Stimulated activated CD8-positive, alpha-beta memory T cell treated with anti-CD3 and anti-CD28 coated beads, Interleukin-12 subunit alpha, Interleukin-12 subunit beta, amount 100 ng/mL, for 4 hours (primary cell): ENCODE measurements at places on chromosomes 11 and 22.
A peak's percentile ranks its signal among the peaks of the same experiment; 100 is the strongest.

- DNase-seq: no peak
Measured at GRCh38 chr11:134752526-134752925, 340.5 kb upstream of the B3GAT1 start.

GRCh38 chr11:17593466-17594245 is 46.6 kb downstream of the OTOG start:
- DNase-seq: no peak

DNA sequence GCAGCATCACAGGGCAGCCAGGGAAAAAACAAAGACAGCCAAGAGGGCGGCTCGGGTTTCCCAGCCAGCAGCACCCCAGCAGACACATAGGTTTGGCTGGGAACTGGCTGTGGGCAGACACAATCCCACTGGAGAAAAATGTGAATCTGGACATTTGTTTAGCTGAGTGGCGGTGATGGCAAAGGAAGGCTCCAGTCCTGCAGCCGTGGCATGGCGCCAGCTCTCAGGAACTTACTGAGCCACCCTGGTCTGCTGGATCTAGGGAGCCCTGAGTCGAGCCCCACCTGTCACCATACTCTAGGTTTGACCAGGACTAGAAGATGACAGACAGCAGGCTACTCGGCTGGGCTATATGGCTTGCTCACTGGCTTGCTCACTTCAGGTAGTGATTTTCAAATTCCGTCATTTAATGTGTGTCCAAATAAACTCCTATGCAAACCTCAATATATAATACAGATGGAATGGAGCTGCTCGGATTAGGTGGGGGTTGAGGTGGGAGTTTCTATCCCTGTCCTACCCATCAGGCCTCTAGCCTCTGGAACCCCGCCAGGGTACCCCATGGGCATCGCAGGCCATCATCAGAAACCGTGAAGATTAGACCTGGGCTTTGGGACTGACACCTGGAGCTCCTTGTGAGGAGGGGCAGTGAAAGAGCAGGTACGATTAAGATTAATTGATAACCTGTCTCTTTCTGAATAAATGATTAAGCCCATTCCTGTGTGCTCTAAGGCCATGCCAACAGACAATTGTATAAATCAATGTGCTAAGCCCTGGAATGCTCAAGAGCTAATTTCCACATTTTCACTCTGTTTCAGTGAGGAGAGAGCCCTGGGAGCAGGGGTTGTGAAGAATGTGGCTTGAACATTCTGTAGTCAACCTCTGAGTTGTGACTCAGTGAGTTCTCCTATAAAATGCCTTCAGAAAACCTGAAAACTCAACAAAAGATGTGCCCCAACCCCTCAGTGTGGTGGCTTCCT is 42.5 kb downstream of the GALNT18 start:
- DNase-seq: no peak

DNA sequence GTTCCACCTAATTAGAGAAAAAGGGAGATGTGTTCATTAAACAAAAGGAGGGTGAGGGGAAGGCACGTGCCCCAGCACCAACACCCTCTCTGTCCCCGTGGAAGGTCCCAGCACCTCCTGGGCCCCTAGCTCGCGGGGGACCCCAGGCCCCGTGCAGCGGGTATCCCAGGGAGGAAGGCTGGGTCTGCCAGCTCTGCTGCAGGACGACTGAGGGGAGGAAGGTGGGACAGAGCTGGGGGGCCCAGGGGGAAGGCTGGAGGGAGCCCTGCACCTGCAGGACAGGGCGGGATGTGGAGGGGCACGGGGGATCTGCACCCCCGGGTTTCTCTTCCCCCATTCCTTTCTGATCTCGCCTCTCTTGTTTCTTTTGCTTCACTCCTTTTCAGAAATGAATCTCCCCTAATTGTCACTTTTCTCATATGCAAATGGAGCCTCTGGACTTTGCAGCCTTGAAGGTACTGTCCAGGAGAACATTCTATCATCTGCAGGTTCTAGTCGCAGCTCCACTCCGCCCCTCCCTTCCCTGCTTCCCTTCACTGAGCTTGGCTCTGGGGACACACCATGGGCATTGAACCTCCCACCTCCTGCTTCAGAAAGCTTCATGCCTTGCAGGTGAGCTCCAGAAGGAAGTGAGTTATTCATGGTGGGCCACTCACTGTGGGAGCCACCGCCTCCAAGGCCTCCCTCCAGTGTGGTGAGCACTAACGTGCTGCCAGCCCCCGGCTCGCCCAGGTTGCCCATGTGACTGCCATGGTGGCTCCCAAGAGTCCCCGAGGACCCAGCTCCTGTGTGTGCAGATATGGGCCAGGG is 111.0 kb downstream of the ST3GAL4 start:
- no peak for DNase-seq

GRCh38 chr11:89293965-89294679 is 116.4 kb downstream of the TYR start:
- DNase-seq: no peak

GRCh38 chr11:69013009-69013951 is at the start of gene MRGPRF:
Gene MRGPRF, minus strand, starts transcription at chr11:69013246. Its CDS starts 3,345 bp downstream, at chr11:69009901.
- no peak for DNase-seq

DNA sequence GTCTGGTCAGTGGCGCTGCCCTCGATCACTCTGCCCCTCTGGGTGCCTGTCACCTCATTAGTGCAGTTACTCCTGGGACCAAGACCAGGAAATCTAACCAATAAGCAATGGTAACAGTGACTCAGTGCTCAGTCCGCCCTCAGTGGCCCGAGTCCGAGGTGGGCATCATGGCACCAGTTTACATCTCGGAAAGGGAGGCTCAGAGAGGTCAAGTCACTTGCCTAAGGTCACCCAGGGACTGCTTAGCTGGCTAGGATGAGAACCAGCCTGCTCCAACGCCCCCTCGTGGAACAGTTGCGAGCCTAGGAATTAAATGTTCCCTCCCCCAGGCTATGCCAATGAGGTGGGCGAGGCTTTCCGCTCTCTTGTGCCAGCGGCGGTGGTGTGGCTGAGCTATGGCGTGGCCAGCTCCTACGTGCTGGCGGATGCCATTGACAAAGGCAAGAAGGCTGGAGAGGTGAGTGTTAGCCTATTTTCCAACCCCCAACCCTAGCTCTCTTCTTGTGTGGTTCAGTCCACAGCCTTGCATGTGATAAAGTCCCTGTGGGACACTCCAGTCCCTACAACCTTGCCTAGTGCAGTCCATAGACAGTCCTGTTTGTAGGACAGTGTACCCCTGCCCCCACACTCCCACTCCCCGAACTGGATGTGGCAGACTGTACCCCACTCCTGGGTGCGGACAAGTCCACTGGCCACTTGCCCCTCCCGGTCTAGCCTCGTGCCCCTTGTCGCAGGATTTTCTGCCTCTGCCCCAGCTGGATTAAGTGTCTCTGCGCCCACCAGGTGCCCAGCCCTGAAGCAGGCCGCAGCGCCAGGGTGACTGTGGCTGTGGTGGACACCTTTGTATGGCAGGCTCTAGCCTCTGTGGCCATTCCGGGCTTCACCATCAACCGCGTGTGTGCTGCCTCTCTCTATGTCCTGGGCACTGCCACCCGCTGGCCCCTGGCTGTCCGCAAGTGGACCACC is 1.1 kb downstream of the MTFP1 start:
- peak; percentile 72 for DNase-seq

- DNase-seq: no peak
Measured at GRCh38 chr11:117601006-117601708, 195.9 kb downstream of the DSCAML1 start.

DNA sequence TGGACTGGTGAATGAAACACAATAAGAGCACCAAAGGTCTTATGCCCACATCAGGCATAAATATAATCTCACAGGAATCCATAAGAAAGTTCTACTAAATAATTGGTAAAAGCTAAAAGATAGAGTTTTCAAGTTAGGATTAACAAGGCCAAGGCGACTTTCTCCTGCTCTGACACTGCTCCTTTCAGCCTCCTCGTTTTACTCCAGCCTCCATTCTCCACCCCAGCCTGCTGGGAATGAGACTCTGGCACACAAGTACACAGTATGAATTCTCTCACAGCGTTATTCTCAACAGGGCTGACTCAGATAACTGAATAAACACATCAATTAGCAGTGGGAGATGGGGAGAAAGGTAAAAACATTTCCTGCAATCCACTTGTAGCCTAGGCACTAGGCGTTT is 94.9 kb downstream of the APOL5 start:
- DNase-seq: no peak

DNA sequence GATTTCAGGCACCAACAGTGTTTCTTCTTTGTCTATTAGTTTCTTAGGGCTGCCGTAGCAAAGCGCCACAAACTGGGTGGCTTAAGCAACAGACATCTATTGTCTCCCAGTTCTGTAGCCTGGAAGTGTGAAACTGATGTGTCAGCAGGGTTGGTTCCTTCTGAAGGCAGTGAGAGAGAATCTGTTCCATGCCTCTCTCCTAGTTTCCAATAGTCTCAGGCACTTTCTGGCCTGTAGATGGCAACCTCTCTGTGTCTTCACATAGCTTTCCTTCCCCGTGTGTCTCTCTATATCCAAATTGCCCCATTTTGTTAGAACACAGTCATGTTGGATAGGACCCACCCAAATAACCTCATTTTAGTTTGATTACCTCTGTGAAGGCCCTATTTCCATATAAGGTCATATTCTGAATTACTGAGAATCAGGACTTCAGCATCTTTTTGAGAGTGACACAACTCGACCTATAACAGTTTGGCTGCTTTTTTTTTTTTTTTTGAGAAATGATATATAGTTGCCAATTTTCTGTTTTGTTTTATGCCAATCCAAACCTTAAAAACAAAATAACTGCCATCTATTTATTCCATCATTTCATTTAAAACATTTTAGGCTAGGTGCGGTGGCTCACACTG is 108.2 kb downstream of the SLC36A4 start:
- DNase-seq: no peak

- DNase-seq: no peak
Measured at GRCh38 chr22:45421349-45422055, 8.0 kb downstream of the RIBC2 start.

DNA sequence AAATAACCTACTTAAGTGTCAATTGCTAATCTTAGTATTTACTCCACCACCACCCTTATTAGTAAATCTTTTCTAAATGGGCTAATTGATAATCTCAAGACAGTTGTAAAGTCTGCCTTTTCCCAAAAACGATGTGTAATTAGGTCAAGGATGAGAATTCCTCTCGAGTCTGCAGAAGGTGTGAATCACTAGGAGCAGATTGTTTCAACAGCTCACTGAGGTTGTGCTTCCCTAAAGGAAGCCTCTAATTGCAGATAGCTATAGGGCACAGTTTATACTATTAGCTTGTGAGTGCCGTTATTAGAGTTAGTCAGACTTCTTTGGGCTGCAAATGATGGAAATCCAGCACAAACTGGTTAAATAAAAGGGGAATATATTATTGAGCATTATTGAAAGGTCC is 84.9 kb downstream of the C11orf91 start:
- DNase-seq: no peak

DNA sequence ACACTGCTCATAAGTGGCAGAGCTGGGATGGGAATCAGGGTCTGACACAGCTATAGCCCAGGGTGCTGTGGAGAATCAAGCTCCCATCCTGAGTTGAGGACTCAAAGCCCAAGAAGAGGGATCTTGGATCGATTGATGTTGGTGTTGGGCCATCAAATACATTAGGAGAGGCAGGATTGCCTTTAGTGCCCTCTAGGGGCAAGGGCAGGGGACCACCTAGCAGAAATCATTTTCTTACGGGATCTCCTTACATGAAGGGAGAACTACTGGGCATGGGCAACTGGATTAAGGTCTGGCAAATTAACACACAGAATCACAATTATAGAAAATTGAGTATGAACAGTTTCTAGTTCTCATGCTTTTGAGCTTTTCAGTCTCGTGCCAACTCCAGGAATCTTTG is 24.9 kb upstream of the EMSY start:
- no peak for DNase-seq

DNA sequence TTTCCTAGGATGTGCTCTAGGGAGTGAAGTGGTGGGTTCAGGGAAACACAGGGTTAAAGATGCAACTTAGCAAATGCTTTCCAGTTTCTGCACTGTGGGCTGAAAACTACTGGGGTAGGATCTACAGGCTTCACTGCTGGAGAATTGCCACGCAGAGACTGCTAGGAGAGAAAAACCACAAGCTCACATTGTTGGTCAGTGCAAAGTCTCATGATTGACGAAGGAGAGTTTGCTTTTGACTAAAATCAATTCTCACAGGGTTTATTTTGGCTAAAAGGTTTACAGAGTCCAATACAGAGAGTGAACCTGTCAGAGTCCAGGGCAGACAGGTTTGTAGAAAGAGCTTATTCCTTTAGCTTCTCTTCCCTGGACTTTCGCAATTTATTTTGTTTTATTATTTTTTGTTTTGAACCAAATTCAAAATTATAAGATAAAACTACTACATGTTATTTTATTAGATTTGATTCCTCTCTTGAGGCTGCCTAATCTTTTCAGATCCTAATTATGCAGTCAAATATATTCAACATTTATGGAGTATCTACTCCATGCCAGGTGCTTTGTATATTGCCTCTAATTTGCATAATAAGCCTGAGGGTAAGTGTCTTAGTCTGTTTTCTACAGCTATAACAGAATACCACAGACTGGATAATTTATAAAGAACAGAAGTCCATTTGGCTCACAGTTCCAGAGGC is 64.7 kb downstream of the MTNR1B start:
- DNase-seq: no peak

DNA sequence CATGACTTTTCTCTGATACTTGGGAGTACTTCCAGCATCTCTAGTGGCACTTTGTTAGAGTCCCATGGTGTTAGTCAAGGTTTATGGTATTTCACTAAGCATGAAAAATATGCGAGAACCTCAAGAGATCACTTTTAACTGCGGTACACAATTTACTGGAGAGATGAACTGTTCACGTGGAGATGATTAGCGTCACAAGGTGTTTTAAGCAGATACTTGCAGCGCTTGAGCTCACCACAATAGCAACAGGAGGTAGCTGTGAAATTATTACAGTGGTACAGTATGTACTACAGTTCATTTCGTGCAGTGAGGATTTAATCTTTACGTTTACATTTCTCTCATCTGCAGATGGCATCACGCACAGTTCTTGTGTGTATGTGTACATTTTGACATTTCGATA is 4.5 kb downstream of the PARVA start:
- DNase-seq: no peak

- DNase-seq: no peak
Measured at GRCh38 chr11:75333022-75333806, 18.2 kb downstream of the ARRB1 start.

- no peak for DNase-seq
Measured at GRCh38 chr22:49614966-49615965, 212.4 kb downstream of the BRD1 start.

DNA sequence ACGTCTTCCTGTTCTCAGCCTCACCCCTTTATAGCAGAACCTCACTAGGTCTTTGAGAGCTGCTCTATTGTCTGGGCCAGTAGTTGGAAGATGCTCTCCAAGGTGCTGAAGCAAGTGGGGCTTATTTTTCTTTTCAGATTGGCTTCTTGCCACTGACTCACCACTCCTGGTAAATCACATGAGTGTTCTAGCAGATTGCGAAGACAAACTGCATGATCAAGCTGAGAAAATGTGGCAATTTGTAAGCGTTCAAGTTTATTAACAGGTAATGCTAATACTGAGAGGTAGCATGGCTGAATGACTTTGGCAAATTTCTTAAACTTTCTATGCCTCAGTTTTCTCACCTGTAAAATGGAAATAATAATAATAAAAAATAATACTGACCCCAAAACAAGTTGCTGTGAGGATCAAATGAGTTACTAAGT is 59.2 kb downstream of the CACNG2 start:
- no peak for DNase-seq
